ENCODE measurements at places on chromosomes 5 and 9. TPM values are rescaled to one million over a fixed set of nuclear protein-coding genes. Genes with fewer than 3 reads are reported as not detected.

DNA sequence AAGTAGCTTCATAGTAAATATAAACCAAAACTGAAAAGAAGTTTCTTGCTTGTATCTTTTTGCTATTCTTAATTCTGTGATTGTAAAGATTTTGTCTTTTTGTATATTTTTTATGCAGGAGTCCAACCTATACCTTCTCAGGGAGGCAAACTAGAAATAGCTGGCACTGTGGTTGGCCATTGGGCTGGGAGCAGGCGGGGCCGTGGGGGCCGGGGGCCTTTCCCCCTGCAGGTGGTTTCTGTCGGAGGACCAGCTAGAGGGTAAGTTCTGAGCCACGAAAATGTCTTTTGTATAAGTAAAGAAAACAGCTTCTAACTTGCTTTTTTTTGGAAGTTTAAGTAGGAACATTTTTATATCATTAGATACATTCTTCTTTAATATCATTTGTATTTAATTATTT, 15.4 kb upstream of the PHF2 start:
- H3K27ac ChIP-seq, result no peak overlapping the region
- H3K4me1 ChIP-seq, result no peaks in the 10 kb centered on the region
- no peak for DNase-seq
- H3K27me3 ChIP-seq, result no peaks in the 10 kb centered on the region

- H3K4me1 ChIP-seq, result no peaks in the 10 kb centered on the region
- DNase-seq, result no peak
- no peak overlapping the region for H3K27ac ChIP-seq
- no peaks in the 10 kb centered on the region for H3K27me3 ChIP-seq
- no peak overlapping the region for H3K4me3 ChIP-seq
Observed at GRCh38 chr5:2753452-2754420, 2.3 kb upstream of the IRX2 start.

- peak; percentile 83 for DNase-seq
- H3K27ac ChIP-seq, result peak within 1 kb of the TSS; percentile 97
- peak within 1 kb of the TSS; percentile 93 for H3K4me3 ChIP-seq
- no peaks in the 10 kb centered on the region for H3K27me3 ChIP-seq
Observed at GRCh38 chr5:143403593-143404415, at the start of gene NR3C1. TSS of gene NR3C1 (minus strand) at chr5:143403686. CDS start at chr5:143400839, 2,847 bp downstream.

DMRTA1 gene
- total RNA-seq, result 0.26 TPM

OBP2B gene
- total RNA-seq, result not detected

BHMT gene
- total RNA-seq, result 0.17 TPM
